ENCODE measurements at places on chromosomes 6 and 20. TPM values are rescaled to one million over a fixed set of nuclear protein-coding genes. Genes with fewer than 3 reads are reported as not detected.

- no peaks in the 10 kb centered on the region for H3K4me1 ChIP-seq
- no peaks in the 10 kb centered on the region for H3K36me3 ChIP-seq
- no peak overlapping the region for H3K4me3 ChIP-seq
- H3K27ac ChIP-seq = no peak overlapping the region
- no peak for DNase-seq
Observed at GRCh38 chr20:54255157-54255556, 47.3 kb downstream of the PFDN4 start.

GRCh38 chr20:61657721-61658377, 405.8 kb downstream of the CDH4 start:
- DNase-seq = no peak
- no peaks in the 10 kb centered on the region for H3K27me3 ChIP-seq
- no peaks in the 10 kb centered on the region for H3K36me3 ChIP-seq

GRCh38 chr6:110628330-110628729, 151.9 kb upstream of the SLC22A16 start:
- no peak overlapping the region for H3K27ac ChIP-seq
- H3K27me3 ChIP-seq = no peaks in the 10 kb centered on the region
- H3K36me3 ChIP-seq = peaks cover 2% of the 10 kb centered on the region
- no peak overlapping the region for H3K4me3 ChIP-seq
- no peaks in the 10 kb centered on the region for H3K4me1 ChIP-seq
- no peak for DNase-seq

The CDH26 gene
- 0.56 TPM for total RNA-seq

DNA sequence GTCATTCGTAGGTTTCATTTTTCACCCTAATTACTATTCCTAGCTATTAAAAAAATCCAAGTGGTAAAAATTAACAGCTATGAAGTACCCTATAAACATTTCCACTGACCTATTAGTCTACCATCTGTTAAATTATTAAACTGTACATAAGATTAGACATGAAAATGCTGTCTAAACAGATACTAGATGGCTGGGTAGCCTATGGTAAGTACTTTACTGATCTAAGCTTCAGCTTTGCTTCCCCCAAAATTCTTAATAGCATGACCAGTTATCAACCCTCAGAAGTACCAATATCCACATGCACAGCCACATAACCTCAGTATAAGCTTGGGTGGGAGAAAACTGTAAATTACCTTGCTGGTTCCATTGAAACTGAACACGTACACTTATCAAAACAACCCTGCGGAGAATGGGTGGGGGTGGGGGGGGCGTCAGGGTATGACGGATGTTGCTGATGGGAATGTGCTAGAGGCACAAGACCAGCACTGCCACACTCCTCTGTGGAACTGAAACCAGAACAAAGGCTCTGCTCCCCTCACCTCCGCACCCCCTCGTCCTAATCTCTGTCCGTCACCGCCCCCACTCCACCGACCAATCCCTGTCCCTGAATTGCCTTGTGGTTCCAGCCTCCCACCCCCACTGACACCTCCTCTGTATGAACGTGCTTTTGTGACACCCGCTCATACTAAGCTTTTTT, 45.3 kb downstream of the B4GALT5 start:
- no peak for DNase-seq
- peak overlapping the region; percentile 5 for H3K4me3 ChIP-seq
- no peak overlapping the region for H3K27ac ChIP-seq
- H3K4me1 ChIP-seq = peaks cover 62% of the 10 kb centered on the region
- peaks cover 14% of the 10 kb centered on the region for H3K36me3 ChIP-seq
- H3K27me3 ChIP-seq = peaks cover 3% of the 10 kb centered on the region

GRCh38 chr6:37971266-37971665, 151.7 kb downstream of the ZFAND3 start:
- H3K4me1 ChIP-seq = peaks cover 23% of the 10 kb centered on the region
- H3K27me3 ChIP-seq = no peaks in the 10 kb centered on the region
- no peak for DNase-seq
- H3K27ac ChIP-seq = no peak overlapping the region
- H3K4me3 ChIP-seq = no peak overlapping the region
